ENCODE measurements at places on chromosomes 16 and 17. TPM values are rescaled to one million over a fixed set of nuclear protein-coding genes. Genes with fewer than 3 reads are reported as not detected.

CLEC18A gene
- polyA plus RNA-seq: 0.04 TPM

DNA sequence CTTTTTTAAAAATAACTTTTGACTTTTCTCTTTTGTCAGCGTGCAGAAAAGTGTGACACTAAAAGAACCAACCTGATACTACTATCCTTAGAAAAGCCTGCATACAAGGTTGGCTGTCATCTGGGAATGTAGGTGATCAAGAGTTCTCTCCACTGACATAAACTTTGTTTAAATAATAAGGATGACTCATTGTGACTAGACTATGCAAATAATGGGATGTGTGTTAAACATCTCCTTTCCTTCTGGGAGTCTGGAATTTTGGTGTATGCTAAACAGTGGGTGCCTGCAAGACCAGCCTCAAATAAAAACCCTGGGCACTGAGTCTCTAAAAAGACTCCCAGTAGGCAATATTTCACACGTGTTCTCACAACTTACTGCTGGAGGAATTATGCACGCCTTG, 373.4 kb downstream of the CNTNAP4 start:
- no peak for DNase-seq

PABPN1L gene
- polyA plus RNA-seq: not detected

PIK3R6 gene
- polyA plus RNA-seq: not detected

DNA sequence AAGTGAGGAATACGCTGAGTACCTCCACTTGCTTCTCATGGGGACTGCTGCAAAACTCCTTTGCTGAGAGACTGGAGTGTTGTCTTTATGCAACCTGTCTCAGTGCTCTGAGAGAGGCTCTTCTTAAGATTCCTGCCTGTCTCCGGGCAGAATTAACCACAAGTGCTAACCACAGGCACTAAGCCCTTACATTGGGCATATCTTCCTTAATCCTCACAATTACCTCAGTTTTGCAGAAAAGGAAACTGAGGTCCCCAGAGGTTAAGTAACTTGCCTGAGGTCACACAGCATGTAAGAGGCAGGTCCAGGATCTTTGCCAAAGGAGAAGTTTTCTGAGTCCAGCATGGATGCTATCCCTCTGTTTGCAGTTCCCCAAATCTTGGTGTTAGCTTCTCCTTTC, 86.0 kb downstream of the GP2 start:
- no peak for DNase-seq

GRCh38 chr17:60292697-60293096, 99.2 kb downstream of the USP32 start:
- no peak for DNase-seq

KIF19 gene
- polyA plus RNA-seq: not detected

GRCh38 chr16:3030222-3031212, 6.2 kb downstream of the BICDL2 start:
- DNase-seq: no peak

BRIP1 gene
- 5.5 TPM for polyA plus RNA-seq

ERAL1 gene
- polyA plus RNA-seq: 71.3 TPM

DNA sequence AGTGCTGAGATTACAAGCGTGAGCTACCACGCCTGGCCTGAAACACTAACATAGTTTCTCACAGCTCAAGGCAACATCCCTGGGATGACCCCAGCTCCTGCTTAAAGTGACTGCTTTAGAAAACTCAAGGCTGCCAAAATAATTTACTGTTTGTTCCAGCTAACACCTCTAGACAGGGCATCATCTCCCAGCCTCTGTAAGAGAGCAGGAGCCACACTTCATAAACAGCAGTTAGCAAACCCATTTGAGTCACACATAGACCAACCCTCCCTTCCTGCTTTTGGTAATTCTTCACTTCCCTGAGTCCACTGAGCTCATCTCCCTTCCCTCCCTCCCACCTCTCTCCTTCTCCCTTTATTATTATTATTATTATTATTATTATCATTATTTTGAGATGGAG, 201.3 kb downstream of the XYLT1 start:
- peak; percentile 39 for DNase-seq

DNA sequence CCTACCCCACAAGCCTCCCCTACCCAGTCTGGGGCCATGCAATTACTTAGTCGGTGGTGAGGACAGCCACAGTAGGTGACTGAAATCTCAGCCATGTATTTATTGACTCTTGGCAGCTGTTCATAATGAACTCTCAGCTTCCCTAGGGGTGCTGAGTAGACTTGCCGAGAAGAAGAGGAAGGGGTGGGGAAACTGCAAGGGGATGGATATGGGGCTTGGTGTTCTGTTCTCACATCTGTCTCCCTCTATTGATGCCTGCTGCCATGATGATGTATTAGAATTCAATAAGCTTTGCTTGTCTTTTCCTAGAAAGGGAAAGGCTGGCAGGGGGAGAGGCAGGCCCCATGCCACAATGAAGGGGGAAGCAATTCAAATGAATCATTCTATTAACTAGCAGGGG, 112.9 kb downstream of the GP2 start:
- no peak for DNase-seq

TMEM88 gene
- polyA plus RNA-seq: 2.1 TPM

NF1 gene
- 17.9 TPM for polyA plus RNA-seq

GRCh38 chr17:57732062-57732461, 13.0 kb downstream of the CCDC182 start:
- DNase-seq: no peak

DNA sequence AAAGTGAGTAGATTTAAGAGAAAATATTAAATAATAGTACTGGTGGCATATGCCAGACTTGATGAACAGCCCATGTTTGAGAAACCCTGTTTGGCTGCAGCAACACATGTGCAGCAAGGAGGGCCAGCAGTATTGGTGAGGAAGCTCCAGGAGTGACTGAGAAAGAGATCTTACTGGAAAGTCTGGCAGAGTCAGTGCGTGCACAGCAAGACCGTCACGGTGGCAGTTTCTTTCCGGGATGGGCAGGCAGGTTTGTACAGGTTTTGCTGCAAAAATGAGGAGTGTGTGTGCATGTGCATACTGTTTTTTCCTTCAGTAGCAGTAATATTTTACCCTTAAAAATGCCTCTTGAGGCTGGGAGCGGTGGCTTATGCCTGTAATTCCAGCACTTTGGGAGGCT, 41.4 kb downstream of the KSR1 start:
- DNase-seq: no peak

PCYT2 gene
- 43.0 TPM for polyA plus RNA-seq

UBALD2 gene
- 12.1 TPM for polyA plus RNA-seq

DNA sequence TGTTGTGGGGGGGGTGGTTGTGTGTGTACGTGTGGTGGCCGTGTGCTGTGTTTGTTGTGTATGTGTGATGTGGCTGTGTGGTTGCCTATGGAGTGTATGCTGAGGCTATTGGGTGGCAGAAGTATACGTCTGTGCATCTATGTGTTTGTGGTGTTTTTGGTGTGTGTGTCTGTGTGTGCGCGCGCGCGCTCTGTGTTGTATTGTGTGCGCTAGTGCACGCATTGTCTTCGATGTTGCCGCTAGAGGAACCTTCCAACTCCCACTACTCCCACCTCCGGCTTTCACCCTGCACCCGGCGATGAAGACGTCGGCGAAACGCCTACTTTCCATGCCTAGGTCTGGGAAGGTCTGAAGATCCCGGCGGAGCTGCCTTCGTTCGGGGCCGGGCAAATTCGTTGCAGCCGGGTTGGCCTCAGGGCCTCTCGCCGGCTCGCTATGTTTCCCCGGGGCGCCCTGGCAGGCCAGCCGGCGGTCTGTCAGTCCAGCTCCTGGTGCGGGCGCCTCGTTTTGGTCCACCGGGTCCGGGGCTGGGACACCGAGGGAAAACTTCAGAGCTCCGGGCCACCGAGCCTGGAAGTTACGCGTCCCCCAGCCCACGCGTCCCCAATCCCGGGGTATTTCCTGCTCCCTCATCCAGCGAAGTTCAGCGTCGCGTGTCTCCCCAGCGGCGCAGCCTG, 5.2 kb upstream of the DLX4 start:
- no peak for DNase-seq

PRCD gene
- 0.32 TPM for polyA plus RNA-seq

DNA sequence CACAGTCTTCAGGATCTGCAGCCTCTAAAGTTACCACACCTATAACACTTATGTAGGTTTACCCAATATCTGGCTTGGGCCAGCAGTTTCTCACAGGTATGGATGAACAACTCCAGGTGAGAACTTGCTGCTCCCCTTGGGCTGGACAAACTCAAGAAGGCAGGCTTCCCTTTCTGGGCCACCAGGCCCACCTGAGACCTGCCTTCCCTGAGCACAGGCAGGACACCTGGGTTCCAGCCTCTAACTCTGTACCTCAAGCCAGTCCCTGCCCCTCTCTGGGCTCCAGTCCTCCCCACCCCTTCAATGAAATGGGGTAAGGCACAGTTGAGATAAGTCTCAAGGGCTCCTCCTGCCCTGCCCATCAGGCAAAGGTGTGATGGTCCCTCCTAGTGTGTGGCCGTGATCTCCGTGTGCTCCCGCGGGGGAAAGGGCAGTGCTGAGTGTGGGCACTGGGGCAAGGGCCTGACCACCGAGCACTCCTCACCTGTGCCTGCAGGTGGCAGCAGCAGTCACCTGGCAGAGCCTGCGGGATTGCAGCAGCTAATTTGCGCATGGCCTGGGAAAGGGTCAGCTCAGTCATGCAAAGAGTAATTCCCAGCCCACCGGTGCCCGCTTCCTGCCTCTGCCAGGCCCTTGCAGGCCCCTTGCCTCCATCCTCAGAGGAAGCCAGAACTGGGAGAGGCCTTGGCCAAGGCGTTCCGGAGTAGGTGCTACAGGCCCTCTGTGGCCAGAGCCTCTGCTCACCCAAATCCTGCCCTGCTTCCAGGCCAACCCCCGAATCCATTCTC, 28.2 kb upstream of the ADGRG1 start:
- peak; percentile 32 for DNase-seq

UTS2R gene
- polyA plus RNA-seq: not detected

DNA sequence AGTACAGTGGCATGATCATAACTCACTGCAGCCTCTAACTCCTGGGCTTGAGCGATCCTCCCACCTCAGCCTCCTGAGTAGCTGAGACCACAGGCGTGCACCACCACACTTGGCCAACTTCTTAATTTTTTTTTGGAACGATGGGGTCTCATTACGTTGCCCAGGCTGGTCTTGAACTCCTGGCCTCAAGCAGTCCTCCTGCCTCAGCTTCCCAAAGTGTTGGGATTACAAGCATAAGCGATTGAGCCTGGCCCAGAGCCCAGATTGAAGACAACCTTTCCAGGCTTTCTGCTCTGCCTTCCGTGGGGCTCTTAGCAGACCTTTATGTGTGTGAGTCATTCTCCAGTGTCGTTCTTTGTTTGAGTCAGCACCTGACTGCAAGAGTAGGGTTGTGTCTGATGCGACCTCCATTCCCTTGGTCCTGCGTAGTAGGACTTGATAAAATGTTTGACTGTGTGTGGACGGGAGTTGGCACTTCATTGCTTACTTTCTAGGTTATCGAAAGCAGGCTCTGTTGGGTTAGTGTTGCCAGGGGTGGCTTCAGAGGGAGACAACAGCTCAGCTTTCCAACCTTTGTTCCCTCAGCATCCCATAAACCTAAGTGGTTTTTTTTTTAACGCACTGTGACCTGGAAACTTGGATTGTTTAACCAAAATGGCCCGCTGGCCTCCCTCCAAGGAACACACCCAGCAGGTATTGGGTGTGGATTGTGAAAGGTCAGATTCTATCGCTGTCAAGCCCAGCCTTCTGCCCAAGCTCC, 26.4 kb downstream of the EEF2K start:
- peak; percentile 72 for DNase-seq

DNA sequence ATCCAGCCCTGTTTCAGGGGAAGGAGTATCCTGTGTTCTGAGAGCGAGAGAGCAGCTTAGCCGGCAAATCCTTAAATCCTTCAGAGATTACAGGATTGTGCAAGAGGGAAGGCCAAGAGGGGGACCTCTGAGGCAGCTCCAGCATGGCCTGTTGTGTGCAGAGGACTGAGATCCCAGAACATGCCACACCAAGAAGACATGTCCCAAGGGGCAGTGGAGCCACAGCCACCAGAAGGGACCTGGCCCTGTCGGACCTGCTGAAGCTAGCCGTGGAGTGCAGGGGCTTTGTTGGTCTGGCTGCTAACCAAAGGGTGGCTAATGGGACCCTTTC, 1.6 kb upstream of the MRC2 start:
- no peak for DNase-seq

- DNase-seq: no peak
Observed at GRCh38 chr16:63787014-63787413, 1334.8 kb downstream of the CDH11 start.

DNA sequence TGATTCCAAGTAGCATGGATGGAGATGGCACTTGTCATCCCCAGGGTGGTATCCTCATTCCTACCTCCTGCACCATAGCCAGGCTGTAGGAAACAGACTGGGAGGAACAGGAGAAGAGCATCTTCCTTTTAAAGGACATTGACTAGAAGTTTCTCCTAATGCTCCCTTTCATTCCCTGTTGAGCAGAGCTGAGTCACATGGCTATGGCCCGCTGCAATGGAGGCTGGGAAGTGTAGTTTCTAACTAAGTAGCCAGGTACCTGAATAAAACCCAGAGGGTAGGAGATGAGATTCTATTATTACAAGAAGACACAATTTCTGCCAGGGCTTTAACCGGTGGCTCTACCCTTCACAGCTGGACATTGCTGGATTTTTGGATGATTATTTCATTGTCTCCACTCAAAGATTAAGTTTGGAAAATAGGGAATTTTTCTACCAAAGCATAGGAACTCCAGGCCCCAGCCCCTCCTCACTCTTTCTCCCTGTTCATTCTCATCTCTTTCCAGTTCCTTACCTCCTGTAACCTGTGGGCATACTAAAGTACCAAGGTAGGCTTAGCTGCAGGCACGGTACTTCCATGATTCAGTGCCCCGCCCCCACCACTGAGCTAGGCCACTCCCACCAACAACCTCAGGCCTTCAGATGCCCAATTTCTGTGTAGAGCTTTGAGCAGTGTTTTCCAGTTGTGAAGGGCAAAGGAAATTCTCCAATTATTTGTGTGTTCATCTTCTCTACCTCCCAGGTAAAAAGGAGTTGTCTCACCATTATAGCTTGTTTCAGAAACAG, 378.3 kb downstream of the CDH13 start:
- no peak for DNase-seq

DNA sequence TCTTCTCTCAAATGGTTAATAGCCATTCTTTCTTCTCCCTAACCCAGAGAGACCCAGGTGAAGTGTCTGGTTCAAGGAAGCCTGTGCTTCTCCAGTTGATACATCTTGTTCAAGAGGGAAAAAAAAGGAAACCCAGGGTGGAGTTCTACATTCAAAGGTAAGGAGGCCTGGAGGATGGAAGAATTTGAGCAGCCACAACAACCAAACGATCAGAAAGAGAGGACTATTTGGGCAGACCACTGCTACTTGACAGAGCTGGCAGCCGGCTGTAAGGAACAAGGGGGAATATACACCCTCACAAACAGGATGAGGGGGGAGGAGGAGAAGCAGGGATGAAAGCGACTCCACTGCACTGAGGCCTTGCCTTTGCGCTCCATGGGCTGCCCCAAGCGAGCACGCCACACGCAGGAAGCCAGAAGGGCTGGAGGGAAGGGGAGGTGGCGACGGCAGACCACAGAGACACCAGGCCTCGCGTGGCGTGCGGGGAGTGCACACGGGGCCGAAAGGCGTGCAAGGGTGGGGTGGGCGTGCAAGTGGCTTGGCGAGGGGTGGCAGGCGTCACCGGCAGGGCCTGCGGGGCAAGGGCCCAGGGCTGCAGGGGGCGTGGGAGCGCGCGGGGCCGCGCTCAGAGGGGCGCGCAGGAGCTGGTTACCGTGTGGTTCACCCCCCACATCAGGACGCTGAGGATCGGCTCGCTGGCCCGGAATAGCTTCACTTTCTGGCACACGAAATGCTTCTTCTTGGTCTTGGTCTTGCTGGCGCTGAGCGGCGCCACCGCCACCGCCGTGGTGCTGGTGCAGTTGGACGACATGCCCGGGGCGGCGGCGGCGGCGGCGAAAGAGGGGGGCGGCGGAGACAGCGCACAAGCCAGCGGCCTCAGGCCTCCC, 499 bp downstream of the PIP4K2B start:
- peak; percentile 35 for DNase-seq

Data from IMR-90 (cell line).